NAMALWA (cell line): ENCODE measurements at places on chromosomes 3 and 15.
A peak's percentile ranks its signal among the peaks of the same experiment; 100 is the strongest.

DNA sequence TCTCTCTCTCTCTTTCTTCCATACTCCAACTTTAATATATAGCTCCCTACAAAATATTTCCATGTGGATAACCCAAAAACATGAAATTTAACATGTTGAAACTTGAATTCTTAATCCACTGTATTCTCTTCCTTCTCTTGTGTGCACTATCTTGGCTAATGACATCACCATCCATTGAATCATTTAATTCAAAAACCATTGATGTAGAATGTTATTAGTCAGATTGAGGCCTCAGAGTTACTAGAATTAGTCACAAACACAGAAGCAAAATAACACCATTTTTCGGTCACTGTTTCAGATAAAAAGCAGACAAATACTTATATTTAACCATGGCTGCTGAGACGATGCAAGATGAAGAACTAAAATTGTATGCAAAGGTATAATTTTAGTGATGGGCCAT is 256.9 kb upstream of the LRRC3B start:
- no peak for DNase-seq

DNA sequence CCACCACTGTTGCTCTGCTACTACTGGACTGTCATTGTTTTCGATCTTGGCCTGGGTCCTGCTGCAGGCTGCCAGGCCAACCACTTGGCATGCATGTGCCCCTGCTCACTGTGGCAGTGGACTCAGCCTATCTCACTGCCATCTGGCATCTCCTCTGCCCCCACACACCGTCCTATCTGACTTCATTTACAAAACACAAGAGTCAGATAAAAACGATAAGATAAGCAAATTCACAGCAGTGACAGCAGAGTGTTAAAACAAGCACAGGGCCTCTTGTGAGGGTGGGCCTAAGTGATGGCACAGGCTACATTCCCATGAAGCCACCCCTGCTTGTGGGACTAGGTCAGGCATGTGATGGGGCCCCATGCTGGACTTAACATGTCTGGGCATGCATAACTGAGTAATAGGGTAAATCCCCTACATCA is 68.1 kb downstream of the CRYGS start:
- no peak for DNase-seq

GRCh38 chr15:56984681-56985481 is 66.4 kb downstream of the TCF12 start:
- DNase-seq = no peak

- DNase-seq = no peak
Observed at GRCh38 chr3:179292450-179292849, 30.4 kb upstream of the ZNF639 start.

- DNase-seq = no peak
Observed at GRCh38 chr3:17155951-17156350, 271.2 kb downstream of the PLCL2 start.

GRCh38 chr3:38755130-38755529 is 60.9 kb downstream of the SCN10A start:
- no peak for DNase-seq

- no peak for DNase-seq
Observed at GRCh38 chr3:47910777-47911440, 105.3 kb downstream of the MAP4 start.

DNA sequence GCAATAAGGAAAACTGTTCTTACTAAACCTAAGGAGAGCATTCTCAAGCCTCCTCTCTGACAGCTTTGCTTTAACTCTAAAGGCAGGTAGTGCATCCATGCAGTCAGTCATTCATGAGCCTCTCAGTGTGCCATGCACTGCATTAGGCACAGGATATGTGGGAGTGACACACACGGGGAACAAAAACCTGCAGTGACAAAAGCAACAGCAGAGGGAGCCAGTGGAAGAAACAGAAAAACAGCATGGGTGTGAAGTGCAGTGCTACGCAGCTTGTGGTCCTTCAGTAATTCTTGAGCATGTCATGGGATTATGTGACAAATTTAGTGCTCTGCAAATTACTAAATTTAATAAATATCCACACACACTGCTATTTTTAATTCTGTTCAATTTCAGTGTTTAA is 230.7 kb downstream of the BBX start:
- DNase-seq = peak; percentile 65

DNA sequence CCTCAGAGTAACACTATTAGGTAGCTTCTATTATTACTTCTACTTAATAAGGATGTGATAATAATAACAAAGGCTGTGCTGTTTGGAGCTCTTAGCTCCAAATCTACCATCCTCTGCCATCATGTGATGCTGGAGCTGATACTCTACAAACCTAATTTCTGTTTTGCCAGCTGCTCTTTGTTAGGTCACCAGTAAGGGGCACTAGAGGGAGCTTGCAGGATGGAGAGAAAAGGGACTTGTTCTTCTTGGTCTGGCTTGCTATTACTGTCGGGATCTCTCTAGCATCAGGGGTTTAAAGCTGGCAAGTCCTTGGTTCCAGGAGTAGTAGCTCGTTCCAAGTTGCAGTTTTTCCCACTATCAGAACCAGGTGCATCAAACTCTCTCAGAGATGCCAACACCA is 194.9 kb upstream of the KBTBD8 start:
- DNase-seq = peak; percentile 11

DNA sequence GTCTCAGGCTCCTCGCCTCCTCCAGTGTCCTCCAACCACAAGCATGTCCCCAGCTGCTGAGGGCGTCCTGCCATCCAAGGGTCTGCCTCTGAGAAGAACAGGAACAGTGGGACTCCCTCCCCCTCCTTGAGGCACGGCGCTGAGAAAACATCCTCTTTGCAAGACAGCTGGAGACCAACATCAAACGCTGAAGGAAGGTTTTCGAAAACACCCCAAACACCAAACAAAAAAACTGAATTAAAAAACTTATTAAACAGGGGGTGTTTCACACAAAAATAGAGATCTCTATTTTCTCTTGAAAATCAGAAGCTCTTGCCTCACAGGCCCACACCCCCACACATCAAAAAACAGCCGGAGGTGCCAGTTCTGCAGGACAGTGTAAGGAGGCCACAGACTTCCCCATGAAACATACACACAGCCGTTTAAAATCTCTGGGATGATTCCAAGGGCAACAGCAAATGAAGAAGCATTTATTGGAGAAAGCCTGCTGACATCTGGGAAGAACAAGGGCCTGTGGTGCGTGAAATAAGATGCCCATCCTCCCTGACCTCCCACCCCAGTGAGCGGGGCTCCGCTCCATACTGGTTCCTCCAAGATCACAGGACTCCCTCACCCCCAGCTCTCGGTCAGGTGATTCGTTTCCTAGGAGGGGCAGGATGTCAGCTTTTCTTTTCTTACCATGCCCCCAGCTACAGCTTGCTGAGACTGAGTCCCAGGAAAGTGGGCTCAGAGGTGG is 71.3 kb downstream of the NUP210 start:
- DNase-seq = no peak

GRCh38 chr3:29802057-29802456 is 521.2 kb downstream of the RBMS3 start:
- DNase-seq = no peak

GRCh38 chr3:197367081-197367780 is 68.8 kb upstream of the DLG1 start:
- DNase-seq = no peak
